ENCODE measurements at places on chromosomes 1 and 21.

GRCh38 chr1:248730507-248731335 lies 24.8 kb downstream of the LYPD8 start:
- DNase-seq = no peak

GRCh38 chr1:154384650-154385489 lies 20.3 kb upstream of the IL6R start:
- DNase-seq = no peak

DNA sequence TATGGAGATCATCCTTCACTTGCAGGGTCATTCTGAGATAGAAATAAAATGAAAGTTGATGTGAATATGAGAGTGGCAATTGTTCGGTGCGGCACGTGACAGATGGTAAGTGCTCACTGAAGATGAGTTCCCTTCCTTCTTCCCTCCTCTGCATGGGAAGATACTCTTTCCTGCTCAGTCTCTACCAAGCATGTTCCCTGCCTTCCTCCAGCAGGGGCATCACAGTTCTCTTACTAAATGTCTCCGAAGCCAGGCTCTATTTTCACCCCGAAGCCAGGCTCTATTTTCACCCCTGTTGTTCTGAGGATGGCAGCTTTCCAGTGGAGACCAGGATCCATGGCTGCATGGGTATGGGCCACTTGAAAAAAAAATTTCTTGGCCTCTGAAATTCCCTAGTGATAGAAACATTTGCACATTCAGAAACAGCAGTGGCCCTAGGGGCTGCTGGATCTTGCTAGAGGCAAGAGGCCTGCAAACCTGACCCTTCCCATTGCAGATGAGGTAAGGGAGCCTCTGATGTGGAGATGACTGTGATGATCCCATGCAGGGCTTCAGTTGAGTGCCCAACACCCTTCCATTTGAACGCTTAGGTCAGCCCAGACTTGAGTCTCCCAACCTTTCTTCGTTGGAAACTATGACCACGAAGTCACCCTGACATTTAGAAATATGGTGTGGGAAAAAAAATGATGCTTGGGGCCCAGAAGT lies 123.7 kb upstream of the HMGB4 start:
- no peak for DNase-seq

DNA sequence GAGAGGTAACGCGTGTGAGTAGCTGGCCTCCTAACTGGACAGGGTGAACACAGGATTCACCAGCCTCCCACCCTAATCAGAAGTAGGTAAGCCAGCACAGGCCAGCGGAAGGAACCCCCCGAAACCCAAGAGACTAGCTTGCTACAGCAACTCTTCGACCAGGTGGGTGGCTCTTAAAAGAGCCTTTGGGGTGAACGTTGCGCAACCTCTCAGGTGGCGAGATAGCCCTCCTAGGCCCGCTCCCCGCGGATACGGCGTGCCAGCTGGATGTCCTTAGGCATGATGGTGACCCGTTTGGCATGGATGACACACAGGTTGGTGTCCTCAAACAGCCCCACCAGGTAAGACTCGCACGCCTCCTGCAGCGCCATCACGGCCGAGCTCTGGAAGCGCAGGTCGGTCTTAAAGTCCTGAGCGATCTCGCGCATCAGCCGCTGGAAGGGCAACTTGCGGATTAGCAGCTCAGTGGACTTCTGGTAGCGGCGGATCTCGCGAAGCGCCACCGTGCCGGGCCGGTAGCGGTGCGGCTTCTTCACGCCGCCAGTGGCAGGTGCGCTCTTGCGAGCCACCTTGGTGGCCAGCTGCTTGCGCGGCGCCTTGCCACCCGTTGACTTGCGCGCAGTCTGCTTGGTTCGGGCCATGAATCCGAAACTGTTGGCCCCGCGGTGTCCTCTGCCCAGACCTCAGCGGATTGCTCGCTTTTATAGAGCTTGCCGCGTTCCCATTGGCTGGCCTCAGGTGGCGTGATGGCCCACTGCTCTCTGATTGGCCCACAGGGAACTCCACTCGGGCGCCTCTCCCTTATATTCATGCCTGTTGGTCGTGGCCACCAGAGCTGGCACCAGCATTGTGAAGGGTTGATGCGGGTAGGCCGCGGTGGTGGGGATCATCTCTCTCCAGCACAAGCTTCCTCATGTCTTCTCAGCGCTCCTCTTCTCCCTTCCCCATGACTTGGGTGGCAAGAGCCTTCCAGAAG lies 8.3 kb upstream of the TRIM17 start:
- DNase-seq = no peak

GRCh38 chr1:40734882-40735628 lies 43.6 kb downstream of the NFYC start:
- no peak for DNase-seq

Data from NCI-H1048 (cell line).